Cortex of kidney (tissue), 1 donor: ENCODE measurements at places on chromosomes 12 and 14.

DNA sequence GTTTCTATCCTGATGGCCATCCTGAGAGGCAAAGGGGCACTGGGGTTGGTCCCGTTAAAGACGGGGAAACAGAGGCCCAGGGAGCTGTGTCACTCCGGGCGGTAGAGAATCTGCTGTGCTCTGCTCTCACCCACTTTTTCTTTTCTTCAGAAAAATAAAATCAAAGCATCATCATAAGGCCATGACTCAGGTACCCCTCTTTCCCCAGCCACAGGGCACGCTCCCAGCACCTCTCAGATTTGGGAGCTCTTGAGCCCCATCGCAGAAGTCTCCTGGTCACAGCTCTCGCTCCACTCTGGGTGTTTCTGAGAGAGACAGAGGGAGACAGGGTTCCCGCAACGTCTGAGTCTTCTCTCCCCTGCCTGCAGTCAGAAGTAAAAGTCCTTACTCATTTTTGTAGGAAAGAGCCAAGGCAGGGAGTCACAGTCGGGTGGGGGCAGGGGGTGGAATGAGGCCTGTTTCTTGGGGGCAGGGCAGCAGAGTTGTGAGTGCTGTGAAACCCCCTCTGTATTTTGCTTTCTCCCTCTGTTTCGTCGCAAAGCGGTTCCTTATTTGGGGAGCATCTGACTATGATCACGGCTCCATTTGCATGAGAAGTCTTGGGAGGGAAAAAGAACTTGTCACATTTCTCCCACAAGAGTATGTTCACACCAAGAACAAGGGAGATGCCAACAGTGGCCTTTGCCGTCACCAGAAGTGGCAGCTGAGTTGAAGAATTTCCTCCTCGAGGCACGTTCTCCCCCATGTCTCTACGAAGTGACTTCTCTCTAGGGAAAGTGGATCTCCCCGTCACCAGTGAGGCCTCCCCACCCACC lies 139.0 kb downstream of the BCL11B start:
- no peak for DNase-seq

DNA sequence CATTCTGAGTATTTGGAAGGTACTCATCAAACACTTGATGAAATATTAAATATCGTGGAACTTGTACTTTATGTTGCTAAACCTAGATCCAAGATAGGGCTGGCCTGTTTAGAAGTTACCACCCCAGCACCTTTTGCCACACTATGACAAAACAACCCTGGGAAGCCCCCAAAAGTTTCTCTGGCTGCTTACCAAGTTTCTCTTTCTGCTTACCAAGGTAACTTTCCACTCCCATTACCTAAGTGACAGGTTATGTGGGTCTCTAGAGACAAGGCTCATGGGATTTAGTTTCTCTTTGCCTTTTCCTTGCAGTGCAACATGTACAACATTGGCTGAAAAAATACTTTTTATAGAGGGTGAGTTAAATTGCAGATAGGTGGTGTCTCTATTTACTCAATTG lies 28.9 kb upstream of the PPM1A start:
- no peak for DNase-seq

DNA sequence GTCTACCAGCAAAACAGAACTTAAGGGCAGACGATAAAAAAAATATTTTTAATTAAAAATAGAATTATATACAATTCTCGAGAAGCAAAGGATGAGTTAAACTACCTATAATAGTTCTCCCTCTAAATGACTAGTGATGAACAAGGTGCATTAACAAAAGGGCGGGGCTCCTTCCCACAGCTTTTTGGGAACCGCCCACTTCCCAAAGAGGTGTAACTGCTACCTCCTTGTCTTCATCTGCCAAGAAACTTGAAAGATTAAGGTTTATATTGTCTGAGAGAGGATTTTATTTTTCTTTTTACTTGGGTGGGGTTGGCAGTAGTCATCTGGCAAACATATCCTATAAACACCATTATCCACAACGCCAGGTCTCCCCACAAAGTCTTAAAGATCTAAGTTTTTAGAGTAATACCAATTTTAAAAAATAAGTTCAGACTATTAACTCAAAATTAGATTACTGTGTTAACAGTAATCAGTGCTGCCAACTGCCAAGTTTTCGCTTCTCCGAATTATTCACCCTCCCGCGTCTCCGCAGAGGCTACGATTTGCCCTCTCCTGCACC lies 938 bp downstream of the RALGAPA1 start:
- no peak for DNase-seq

- no peak for DNase-seq
Measured at GRCh38 chr14:61569812-61570548, 125.3 kb upstream of the HIF1A start.

DNA sequence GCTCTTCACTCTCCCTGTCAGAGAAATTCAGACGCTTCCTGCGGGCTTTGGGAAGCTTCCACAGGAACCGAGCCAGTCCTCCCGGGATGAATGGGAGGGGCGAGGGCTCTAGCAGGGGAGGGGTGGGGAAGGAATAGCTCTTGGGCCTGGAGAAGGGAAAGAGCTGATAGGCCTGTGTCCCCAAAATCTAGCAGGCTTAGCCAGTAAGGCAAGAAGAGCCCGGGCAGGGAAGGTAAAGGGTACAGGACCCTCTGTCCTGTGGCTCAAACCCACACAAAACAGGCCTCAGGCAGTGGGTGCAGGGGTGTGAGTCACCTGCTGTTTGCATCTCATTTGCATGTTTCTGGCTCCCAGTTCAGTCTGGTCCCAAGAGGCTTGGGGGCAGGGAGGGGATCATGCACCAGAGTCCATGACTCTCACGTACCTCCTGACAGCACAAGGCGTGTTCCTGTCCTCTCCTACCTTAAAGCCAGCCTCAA lies 8.7 kb upstream of the SMUG1 start:
- DNase-seq: no peak

GRCh38 chr14:104925214-104925854 lies 655 bp downstream of the PLD4 start:
- DNase-seq: no peak

DNA sequence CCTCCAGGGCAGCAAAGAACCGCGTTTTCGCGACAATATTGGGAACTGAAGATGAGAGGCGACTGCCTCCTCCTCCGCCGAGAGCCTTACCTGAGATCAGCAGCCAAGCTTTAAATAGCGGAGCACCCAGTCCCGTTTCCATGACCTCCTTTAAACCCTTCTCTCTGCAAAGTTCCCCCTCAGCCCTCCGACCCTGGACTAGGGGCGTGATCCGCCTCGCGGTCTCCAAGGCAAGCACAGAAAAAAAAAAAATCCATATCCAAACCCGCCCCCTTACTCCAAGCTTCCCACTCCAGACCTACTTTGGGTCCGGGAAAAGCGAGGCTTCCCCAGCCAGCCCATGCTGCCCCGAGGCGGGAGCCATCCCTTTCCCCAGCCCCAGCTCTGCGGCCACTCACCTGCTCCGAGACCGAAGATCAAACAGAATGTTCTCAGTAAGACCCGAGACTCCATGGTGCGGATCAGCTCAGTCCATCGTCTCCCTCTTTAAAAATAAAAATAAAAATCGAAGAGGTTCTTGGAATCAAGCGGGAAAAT lies 630 bp downstream of the NELL2 start:
- DNase-seq: no peak

GRCh38 chr12:132672116-132672515 lies 15.0 kb downstream of the POLE start:
- DNase-seq: no peak

DNA sequence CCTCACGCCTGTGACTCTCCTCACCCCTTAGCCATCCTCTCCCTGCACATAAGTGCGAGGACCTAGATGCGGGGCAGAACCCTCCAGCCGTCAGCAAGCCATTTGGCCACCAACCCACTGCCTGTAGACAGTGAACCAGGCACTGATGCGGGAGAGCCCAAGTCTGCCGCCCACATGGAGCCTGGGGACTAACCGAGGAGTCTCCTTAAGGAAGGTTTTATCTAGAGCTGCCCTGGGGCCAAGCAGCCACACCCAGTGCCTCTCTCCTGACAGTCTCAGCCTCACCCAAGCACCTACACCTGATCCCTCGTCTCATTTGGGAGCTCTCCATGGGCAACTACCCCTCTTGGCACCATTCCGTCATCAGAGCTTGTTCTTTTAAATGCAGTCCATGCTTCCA lies 72.7 kb downstream of the CHGA start:
- no peak for DNase-seq

- DNase-seq: no peak
Measured at GRCh38 chr12:19430988-19431387, 8.3 kb upstream of the AEBP2 start.

DNA sequence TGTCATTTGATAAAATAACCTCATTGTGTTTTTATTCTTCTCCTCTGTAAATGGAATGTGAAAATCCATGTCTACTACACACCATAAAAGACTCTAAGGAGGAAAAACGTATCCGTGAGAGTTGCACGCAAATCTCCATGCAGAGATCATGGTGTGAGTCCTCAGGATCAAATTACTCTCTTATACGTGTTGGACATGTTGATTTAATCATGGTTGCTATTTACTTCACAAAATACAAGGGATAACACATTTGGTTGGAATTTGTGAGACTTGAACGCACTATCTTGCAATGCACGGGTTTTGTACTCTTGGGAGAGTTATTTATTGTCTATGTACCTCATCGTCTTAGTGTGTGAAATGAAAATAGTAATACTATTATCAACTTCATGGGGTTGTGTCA lies 128.0 kb upstream of the RASSF8 start:
- DNase-seq: no peak

DNA sequence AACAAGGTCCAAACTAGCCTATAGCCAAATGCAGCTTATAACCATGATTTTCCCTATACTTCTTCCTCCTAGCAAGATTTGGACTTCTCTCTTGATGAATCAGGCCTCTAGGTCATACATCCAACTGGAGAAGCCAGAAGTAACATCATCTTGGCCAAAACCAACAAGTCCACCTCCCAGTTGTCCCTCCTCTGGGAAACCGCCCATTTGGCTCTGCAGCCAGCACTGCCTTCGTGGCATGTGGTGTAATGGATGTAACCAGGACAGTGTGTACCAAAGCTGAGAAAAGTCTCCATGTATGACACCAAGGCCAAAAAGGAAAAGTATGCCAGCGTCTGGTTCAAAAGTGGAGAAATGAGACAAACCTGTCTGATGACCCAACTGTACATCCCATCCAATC lies 59.3 kb upstream of the VASH1 start:
- no peak for DNase-seq

GRCh38 chr14:49857427-49858003 lies 4.9 kb upstream of the NEMF start:
- no peak for DNase-seq

DNA sequence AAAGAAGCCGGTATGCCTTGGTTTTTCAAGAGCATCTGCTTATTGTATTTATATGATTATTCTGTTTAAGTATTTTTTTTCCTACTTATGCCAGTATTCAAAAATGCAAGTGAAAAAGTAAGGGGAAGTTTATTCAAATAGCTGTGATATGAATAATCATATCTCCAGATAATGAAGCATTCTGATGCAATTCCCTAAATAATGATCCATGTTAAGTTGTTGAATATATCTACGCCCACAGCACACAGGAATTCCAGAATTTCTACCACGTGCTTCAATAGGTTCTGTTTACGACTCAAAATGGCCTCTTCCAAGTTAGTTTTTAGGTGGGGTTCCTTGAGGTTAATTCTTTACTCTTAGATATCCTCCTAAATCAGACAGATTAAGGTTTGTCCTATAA lies 208.3 kb downstream of the NAV3 start:
- DNase-seq: no peak

GRCh38 chr14:22842211-22843122 lies 6.1 kb downstream of the MMP14 start:
- DNase-seq: no peak

DNA sequence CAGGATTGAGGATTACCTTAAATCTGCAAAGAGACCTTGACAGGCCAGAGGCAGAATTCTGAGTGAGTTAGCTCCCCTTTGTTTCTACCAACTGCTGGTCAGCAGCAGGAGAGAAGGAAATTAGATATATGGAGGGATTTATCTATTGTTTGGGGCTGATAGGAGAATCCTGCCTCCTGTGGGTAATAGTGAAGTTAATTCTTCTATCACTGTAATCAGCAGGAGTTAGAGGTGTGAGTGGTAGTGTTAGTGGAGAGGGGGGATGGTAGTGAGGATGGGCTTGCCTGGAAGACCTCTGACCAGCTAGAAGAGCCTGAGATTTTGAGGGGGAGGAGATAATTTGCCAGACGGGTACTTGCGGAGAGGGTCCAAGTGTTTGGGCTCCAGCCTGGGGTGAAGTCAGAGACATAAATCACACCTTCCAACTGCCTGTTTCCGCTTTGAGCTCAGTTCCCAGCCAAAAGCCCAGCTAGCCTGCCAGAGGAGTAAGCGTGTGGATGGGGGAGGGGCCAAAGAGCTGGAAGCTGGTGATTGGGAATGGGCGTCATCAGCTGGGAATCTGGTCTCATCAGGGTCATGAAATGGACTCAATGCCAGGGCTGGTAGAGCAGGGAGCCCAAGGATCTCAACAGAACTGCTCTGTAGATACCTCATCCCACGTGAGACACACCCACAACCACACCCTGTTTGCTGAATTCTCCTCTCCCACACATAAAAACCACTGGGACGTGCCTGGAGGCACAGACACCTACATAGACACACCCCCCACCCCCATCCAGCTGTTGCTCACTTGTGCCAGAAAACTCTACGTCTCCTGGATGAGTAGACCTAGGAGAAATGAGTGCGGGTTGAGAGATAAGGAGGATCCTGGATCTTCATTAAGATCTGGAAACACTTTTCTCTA lies 13.1 kb upstream of the ITGA5 start:
- DNase-seq: no peak

- DNase-seq: no peak
Measured at GRCh38 chr12:12799163-12799920, 13.8 kb upstream of the DDX47 start.

- no peak for DNase-seq
Measured at GRCh38 chr12:80684077-80684495, 23.3 kb upstream of the MYF6 start.

DNA sequence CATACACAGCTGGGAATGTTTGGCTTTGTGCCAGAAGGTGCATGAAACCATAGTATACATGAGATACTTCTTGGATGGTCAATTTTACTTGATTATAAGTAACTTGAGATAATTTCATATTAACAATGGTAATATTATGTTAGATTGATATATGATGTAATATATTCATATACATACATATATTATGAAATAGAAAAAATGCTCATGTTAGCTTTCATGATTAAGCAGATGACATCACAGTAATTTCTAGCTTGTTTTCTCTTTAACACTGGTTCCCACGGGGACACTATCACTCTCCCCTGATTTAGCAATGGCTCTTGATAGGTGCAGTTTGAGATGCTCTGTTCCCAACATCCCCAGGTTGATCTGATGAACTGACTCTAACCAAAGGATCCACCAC lies 35.4 kb upstream of the NTF3 start:
- no peak for DNase-seq

GRCh38 chr14:47966076-47966810 lies 290.8 kb upstream of the MDGA2 start:
- DNase-seq: no peak

GRCh38 chr14:63890553-63890952 lies 37.7 kb downstream of the SYNE2 start:
- no peak for DNase-seq

GRCh38 chr12:119704065-119704747 lies 36.3 kb downstream of the PRKAB1 start:
- DNase-seq: no peak

GRCh38 chr14:32683679-32684078 lies 255.0 kb upstream of the NPAS3 start:
- DNase-seq: no peak

- no peak for DNase-seq
Measured at GRCh38 chr14:64645220-64645892, 58.9 kb upstream of the PLEKHG3 start.
